Adrenal gland (tissue), 19 donors: ENCODE measurements at places on chromosomes 6 and 20.

GRCh38 chr20:38692436-38693411 lies 31.6 kb upstream of the SLC32A1 start:
- DNase-seq = peak; percentile 65

GRCh38 chr6:52395969-52396368 lies 24.2 kb upstream of the EFHC1 start:
- DNase-seq = no peak

GRCh38 chr6:118249680-118250079 lies 298.4 kb upstream of the PLN start:
- DNase-seq = no peak

DNA sequence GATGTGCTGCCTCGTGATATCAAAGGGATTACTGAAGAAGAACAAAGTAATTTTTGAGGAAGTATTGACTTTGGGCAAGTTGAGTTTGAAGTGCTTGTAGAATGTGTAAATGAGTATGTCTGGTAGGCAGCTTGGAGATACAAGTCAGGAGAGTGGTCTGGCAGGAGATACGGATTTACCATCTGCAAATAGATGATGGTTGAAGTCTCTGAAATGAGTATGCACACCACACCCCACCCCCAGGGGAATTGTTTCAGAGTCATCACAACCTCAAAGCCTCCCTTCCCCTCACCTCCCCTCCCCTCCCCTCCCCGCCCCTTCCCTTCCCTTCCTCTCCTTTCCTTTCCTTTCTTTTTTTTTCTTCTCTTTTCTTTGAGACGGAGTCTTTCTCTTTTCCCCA lies 16.4 kb upstream of the MCUR1 start:
- DNase-seq = no peak

DNA sequence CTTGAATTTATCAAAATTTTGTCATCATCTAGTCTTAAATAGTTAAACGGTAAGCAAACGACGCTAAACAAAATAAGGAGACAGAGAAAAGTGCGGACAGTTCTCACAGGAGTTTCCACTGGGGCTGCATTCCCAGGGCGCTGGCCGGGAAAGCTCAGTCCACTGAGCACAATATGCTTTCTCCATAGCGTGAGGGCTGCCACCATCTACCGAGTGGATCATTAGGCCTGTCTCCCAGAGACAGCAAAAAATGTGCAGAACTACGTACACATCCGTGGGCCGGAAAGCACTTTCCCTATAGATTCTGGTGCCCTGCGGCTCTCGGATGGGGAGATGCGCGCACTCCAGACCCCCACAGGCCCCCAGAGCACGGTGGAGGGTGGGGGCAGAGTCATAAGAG lies 84.9 kb downstream of the THBS2 start:
- no peak for DNase-seq

GRCh38 chr6:46914279-46914810 lies 7.4 kb downstream of the ADGRF5 start:
- no peak for DNase-seq

DNA sequence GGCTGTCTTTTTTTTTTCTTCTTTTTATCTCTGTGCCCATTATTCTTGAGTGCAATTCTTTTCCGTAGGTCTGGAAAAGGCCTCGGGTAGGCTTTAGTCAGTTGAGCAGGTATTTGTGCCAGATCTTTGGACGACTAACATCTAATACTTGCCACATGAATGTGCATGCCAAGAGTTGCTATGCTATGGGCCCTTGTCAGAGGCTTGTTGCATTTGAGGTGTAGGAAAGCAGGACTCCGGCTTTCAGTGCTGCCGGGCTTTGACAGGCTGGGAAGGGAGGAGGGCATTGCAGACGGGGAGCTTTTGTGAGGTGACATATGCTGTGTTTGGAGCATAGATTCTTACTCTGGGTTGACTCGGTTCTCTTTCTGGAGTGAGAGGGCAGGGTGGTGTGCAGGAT lies 10.2 kb downstream of the LRRC1 start:
- DNase-seq = no peak

GRCh38 chr20:62274332-62274950 lies 28.4 kb upstream of the ADRM1 start:
- no peak for DNase-seq

DNA sequence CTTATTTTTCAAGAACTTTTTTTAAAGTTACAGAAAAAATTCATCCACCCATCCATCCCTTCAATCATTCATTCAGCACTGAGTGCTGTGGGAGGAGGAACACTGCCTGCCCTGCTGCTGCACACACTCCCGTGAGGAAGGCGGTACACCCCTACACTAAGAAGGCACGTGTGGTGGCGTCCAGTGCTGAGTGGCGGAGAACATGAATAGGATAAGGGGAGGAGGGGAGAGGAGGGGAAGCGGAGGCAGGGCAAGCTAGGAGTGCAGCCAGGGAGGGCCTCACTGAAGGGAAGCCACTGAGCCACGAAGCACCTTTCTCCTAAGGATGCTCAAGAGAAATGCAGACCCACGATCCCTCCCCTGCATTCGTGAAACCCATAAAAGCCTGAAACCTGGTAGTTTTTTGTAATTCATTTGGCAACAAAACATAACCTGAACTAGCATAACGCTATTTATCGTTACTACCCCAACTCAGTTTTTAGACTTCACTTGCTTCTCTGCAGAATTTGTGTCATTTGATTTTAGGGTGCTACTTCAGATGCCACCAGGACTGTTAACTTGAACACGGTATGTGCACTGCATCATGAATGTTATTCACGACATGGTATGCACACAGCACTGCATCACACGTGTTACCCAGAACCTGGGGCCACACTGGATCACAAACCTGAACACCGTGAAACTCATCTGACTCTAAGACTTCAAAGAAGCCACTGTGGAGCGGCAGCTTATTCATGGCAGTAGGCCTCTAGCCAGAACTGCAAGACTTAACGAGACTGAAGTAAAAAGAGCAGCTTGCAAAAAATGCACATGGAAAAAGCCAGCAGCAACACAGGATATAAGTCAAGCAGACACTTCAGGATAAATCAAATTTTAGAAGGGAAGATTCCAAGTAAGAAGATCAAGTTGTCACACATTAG lies 3.5 kb downstream of the RNASET2 start:
- DNase-seq = no peak

GRCh38 chr6:9830808-9831207 lies 584.1 kb downstream of the TFAP2A start:
- no peak for DNase-seq

DNA sequence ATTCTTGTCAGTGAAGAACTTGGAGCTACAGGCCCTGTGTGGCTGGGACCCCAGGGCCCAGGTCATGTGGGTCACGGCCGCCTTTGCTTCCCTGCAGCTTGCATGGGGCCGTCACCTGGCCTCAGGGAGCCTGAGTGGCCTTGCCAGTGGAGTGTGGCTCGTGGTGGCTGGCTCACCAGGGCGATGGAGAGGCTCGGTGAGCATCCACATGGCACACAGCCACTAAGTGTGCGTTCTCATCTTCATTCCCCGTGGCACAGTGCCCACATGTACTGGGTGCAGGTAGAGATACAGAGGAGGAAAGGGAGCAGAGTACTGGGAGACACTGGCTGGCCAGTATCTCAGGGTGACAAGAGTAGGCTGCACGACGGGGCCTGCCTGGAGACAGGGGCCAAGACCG lies 21.5 kb downstream of the MANBAL start:
- DNase-seq = no peak

- no peak for DNase-seq
Measured at GRCh38 chr6:30260036-30260504, 46.9 kb upstream of the TRIM26 start.

DNA sequence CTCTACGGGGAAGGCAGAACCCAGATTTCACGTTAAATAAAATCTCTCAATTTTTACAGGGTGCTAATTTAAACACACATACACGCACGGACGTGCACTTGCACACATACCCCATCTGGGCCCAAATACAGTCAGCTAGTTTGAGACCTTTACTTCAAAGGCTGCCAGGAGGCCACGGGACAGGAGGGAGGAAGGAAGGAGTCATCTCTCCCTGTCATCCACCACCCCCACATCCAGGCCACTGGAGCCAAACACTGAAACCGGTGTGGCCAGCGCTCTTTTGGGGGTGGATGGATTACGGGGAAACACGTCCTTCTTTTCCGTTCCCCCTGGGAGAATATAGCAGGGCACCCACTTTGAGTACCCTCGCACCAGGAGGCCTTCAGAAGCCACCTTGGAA lies 60.1 kb downstream of the ZNF831 start:
- no peak for DNase-seq

DNA sequence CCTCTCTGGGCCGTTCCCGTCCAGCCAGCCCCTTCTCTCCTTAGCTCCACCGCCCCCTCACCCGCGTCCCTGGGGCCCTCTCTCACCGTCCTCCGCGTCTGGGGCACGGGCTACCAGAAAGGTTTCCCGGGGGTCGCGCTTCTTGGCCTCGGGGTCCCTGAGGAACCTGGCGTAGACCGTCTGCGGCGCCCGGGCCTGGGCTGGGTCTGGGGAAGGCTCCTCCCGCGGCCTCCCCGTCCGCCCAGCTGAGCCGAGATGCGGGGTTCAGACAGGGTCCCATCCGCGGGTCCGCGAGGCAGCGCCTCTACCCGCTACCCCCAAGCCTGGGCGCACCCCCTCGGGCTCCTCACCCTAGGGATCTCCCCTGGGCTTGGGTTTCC lies 1.1 kb downstream of the TULP1 start:
- DNase-seq = no peak

- DNase-seq = no peak
Measured at GRCh38 chr6:30844118-30844535, 40.2 kb upstream of the DDR1 start.
